Hair follicle dermal papilla cell (primary cell): ENCODE measurements at places on chromosomes 1 and 21. TPM values are rescaled to one million over a fixed set of nuclear protein-coding genes. Genes with fewer than 3 reads are reported as not detected.

Gene NEK2
- 1.6 and 1.7 TPM in 2 replicates for total RNA-seq

Gene TAS1R1
- total RNA-seq: 0.49 and 0.65 TPM in 2 replicates

Gene TBX19
- 2.4 and 3.5 TPM in 2 replicates for total RNA-seq

Gene USH2A
- under 0.01 and 0.16 TPM in 2 replicates for total RNA-seq

Gene LRRC53
- not detected in 2 replicates for total RNA-seq

Gene AK5
- total RNA-seq: 89.3 and 126 TPM in 2 replicates

Gene NTNG1
- 13.7 and 20.6 TPM in 2 replicates for total RNA-seq

Gene S100A11
- total RNA-seq: 138 and 180 TPM in 2 replicates

Gene MPZ
- total RNA-seq: 0.32 and 0.49 TPM in 2 replicates

Gene CRNN
- total RNA-seq: not detected in 2 replicates

Gene RGS4
- total RNA-seq: 8.3 and 11.3 TPM in 2 replicates

Gene PM20D1
- total RNA-seq: not detected in 2 replicates

Gene RGSL1
- total RNA-seq: not detected in 2 replicates

Gene KLHDC8A
- total RNA-seq: not detected in 2 replicates

Gene IL22RA1
- total RNA-seq: 0.12 TPM in 1 of 2 replicates, not detected in the other

Gene GATAD2B
- total RNA-seq: 10.2 and 12.1 TPM in 2 replicates

Gene AZIN2
- total RNA-seq: 6.7 and 14.0 TPM in 2 replicates

Gene SCMH1
- total RNA-seq: 26.0 and 35.9 TPM in 2 replicates

Gene AQP10
- not detected in 2 replicates for total RNA-seq

Gene CRYZL1
- 16.4 and 19.1 TPM in 2 replicates for total RNA-seq

Gene RIPPLY3
- total RNA-seq: 0.16 and 0.36 TPM in 2 replicates

Gene CA14
- not detected in 2 replicates for total RNA-seq

Gene NGF
- 26.9 and 30.6 TPM in 2 replicates for total RNA-seq

Gene TACSTD2
- total RNA-seq: 2.4 and 3.9 TPM in 2 replicates

Gene FCGR2B
- total RNA-seq: not detected in 2 replicates

Gene AMPD1
- not detected in 2 replicates for total RNA-seq
